Activated naive CD8-positive, alpha-beta T cell treated with anti-CD3 and anti-CD28 coated beads for 36 hours (primary cell): ENCODE measurements at places on chromosomes 4 and X. TPM values are rescaled to one million over a fixed set of nuclear protein-coding genes. Genes with fewer than 3 reads are reported as not detected.

GRCh38 chr4:38674258-38675144, 10.5 kb downstream of the KLF3 start:
- DNase-seq, result no peak

- no peak for DNase-seq
These were observed 60.6 kb downstream of the SNX25 start for GRCh38 chr4:185270037-185270436.

DNA sequence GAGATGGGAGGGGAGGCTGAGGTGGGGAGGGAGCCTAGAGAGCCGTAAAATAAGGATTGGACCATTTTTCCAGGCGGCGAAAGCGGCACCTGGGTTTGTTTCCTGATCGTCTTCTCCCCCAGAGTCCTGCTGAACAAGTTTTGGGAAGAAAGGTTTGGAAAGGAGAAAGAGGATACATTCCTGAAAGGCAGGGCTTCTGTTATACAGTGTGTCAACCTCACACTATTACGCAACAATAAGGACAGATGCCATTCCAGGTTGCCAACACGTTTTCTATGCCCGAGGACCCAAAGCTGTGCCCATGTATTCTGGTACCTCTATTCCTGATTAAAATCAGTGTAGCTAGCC, 658 bp downstream of the SCOC start:
- DNase-seq, result no peak

- no peak for DNase-seq
These were observed 42.2 kb upstream of the NKRF start for GRCh38 chrX:119648421-119648775.

NR0B1 gene
- total RNA-seq, result not detected

KIAA1210 gene
- not detected for total RNA-seq

TBX22 gene
- not detected for total RNA-seq

CLNK gene
- 0.32 TPM for total RNA-seq
